ENCODE measurements at places on chromosomes 1 and 21.

GRCh38 chr1:195608883-195609282 lies 999.4 kb downstream of the KCNT2 start:
- no peak for DNase-seq

DNA sequence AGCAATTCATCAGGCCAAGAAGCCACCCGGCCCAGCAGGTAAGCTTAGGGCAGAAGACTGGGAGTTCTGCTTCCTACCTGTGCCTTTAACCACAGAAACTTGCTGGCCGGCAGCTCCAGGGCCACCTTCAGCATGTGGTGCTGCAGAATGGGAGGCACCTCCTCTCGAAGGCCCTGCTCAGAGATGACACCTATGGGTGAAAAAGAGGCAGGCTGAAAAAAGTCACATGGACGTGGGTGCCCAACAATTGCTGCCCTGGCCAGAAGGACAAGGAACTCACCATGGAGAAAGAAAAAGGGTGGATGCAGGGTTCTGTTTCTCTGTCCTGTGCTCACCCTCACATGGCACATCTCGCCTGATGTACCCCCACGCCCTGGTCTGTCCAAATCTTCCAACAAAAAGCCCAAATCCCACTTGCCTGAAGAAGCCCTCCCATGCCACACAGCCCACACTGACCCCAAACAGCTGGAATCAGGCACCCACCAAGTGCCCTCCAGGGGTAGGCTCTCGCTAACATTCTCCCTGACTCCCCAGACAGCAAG lies 33.0 kb downstream of the URB1 start:
- DNase-seq, result no peak

DNA sequence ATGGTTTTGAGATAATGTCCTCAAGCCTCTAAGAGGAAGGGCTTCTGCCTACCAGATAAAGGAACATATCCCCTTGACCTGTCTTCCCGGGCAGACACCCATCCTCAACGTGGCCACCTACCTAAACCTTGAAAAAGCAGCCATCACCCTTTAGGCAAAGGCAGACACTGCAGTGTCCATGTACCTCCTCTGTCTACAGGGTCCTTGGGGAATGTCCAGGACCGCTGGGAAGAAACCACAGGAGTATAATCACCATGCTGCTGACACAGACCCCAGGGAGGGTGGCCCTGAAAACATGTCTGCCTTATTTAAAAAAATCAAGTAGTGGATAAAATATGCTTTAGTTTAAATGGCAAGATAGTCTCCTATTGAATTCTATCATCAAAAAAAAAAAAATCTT lies 16.6 kb downstream of the BCAR3 start:
- DNase-seq, result no peak

- DNase-seq, result peak; percentile 87
These were observed 58.9 kb downstream of the RHOU start for GRCh38 chr1:228794173-228794572.

- DNase-seq, result no peak
These were observed 58.2 kb downstream of the HSD3B1 start for GRCh38 chr1:119565131-119565772.

GRCh38 chr1:162284206-162284955 lies 92.3 kb downstream of the SPATA46 start:
- DNase-seq, result no peak

GRCh38 chr1:158374860-158375259 lies 21.2 kb downstream of the CD1E start:
- DNase-seq, result no peak

- no peak for DNase-seq
These were observed 14.0 kb downstream of the NRIP1 start for GRCh38 chr21:15050568-15051377.

DNA sequence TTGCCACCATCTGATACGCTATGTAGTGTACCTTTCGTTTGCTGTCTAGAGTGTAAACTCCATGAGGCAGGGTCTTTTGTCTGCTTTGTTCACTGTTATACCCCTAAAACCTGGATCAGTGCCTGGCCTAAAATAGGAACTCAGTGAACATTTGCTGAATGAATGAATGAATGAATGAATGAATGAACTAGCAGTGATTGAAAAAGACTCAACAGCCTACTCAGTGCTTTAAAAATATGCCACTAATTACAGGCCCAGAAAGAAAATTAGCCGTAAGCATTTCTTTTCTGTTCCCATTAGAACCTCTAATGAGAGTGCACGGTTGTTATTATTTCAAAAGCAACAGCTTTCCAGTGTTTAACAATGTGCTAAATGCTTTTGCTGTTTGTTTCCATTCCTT lies 69.3 kb upstream of the SYT6 start:
- no peak for DNase-seq

DNA sequence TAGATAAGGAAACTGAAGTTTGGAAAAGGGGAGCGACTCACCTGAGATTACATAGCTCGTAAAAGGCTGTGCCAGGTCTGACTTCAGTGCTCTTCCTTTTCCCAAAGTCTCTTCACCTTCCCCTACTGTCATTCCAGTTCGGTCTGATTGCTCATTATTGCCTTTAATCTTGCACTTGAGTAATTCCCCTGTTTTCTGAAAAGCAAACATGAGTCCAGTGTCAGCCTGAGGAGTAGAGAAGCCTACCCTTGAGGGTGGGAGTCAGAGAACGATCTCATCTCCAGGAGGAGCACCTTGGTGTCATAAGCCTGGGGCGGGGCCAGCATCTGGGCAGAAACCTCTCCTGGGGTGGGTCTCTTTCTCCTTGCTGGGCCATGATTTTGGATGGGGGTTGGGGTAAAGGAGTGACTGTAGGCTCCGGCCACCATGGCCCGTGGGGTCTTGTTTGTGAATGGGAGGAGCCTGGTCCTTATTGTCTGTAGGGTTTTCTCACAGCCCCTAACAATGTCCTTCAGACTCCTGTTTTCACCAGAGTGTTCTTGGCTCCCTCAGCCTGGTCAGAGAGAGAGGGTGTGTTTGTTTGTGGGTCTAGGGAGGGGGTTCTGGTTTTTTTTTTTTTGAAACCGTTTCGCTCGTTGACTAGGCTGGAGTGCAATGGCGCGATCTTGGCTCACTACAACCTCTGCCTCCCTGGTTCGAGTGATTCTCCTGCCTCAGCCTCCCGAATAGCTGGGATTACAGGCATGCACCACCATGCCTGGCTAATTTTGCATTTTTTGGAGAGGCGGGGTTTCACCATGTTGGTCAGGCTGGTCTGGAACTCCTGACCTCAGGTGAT lies 6.0 kb downstream of the VANGL2 start:
- DNase-seq, result no peak

GRCh38 chr1:34618381-34618780 lies 136.5 kb upstream of the GJB5 start:
- DNase-seq, result no peak

DNA sequence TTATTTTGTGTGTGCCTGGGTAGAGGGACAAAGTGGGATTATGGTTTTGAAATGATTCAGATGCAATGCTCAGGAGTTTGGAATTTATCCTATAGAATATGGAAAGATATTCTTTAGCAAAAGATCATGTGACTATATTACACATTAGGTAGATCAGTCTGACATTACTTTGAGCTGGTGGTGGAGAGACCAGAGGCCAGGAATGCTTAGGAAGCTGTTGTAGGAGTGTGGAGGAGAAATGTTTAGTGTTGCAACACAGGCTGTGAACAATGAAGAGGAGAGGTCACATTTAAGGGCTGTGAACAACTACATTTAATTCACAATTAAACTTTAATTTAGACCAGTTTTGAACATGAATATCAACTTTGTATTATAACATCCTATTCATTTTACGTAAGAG lies 45.3 kb upstream of the PODN start:
- no peak for DNase-seq

DNA sequence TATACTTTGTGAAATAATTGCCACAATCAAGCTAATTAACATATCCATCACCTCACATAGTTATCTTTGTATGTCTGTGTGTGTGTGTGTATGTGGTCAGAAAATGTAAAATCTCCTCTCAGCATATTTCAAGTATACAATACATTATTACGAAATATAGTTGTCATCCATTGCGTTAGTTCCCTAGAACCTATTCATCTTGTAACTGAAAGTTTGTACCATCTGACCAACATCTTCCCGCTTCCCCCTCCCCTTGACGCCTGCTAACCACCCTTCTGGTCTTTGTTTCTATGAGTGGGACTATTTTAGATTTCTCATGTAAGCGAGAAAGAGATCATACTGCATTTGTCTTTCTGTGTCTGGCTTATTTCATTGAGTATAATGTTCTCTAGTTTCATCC lies 455.3 kb downstream of the KCNT2 start:
- DNase-seq, result no peak

DNA sequence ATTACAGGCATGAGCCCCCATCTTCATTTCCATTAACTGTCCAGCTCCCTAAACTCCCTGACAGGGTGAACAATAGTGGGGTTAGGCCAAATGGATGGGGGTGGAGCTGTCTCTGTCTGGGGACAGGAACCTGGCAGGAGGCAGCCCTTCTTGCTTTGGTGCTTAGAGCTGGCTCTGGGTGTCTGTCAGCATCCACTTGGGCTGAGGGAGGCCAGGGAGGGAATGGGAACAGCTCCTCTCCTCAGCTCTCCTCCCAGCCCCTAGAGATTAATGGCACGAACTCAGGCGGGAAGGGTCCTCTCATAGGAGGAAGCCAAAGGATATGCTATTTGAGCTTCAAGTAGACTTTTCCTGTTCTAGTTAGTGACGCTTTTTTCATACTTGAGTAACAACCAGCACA lies 11.1 kb upstream of the ETV3L start:
- DNase-seq, result no peak

GRCh38 chr1:228174482-228175315 lies 9.1 kb downstream of the IBA57 start:
- peak; percentile 72 for DNase-seq

- DNase-seq, result no peak
These were observed 12.6 kb downstream of the SZT2 start for GRCh38 chr1:43402089-43402865.

- DNase-seq, result no peak
These were observed 39.6 kb upstream of the ITPKB start for GRCh38 chr1:226778657-226779058.

DNA sequence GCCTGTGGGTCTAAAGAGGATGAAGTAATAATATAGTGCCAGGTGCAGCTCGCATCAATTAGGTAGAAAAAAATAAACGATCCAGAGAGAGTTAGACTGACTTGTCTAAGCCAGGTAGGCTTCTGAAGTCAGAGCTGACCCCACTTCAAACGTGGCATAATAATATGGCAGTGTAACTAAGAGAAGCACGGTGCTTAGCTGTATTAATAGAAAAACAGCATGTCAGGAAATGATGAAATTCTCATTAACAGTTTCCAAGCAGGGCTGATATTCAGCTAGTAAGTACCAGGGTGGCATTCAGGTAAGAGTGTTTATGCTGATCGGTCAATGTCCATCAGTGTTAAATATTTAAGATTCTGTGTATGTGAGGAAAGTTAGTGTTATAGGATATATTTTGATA lies 145.8 kb upstream of the SAMSN1 start:
- no peak for DNase-seq

DNA sequence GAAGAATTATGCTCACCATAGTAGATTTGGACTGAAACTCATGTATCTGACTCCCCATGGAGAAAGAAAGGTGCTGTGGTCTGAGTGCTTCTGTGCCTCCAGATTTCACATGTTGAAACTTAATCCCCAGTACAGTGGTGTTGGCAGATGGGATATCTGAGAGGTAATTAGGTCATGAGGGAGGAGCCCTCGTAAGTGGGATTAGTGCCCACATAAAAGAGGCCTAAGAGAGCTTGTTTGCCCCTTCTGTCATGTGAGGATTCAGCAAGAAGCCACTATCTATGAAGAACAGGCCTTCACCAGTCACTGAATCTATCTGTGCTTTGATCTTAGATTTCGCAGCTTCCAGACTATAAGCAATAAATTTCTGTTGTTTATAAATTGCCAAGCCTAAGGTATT lies 150.1 kb downstream of the PLPP3 start:
- DNase-seq, result no peak

DNA sequence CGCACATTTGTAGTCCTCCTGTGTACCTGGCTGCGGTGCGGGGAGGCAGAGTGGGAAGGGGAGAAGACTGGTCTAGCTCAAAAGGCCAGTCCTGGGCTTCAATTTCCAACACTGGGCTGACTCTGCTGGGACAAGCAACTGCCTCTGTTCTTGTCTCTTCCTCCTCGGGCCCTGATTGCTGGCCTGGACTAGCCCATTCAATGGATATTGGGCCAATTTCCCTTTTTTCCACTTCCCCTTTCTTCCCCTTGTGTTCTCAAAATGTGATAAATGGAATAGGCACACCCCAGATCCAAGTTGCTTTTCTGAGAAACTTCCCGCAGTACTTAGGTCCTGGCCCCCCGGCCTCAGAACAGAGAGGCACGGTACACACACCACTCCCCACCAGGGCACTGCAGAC lies 48.2 kb downstream of the SPSB1 start:
- no peak for DNase-seq

GRCh38 chr1:12518931-12519692 lies 98.9 kb downstream of the DHRS3 start:
- no peak for DNase-seq

DNA sequence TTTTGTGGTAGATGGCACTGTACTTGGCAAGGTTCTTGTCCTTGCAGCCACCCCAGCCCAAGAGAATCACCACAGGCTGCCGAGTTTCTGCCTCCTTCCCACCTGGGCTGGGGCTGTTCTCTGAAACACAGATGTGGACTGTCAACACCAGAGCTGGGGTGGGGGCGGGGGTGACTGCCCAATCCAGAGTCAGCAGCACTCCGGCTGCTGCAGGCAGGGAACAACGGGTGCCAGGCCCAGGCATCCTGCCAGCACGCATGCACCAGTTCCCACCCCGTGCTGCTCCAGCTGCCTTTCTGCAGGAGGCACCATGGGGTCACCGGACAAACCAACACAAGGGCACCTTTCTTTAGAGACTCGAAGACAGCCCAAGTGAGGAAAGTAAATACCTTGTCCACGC lies 14.1 kb downstream of the TMEM53 start:
- DNase-seq, result no peak

DNA sequence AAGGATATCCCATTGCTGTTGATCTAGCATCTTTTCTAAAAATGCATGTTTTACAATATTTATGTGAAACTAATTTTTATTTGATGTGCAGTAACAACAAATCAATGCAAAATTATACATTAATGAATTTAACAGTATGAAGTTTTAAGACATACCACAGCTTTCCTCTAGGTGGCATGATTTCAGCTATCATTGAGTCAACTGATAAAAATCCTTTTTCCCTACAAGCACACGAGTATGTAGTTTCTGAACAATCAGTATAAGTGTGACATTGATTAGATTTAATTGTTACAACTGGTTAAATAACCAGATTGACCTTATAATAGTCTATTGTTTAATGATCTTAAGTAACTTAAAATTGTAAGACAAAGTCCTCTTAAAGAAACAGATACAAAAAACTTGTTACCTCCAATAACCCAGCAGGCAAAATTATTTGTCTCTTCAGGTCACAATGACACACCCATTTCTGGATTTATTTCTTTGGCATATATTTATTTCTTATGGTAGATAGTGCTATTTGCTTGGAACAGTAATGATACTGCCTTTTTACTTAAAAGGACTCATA lies 5.8 kb upstream of the TGFB2 start:
- DNase-seq, result no peak

- no peak for DNase-seq
These were observed 4.0 kb downstream of the SSX2IP start for GRCh38 chr1:84686223-84686622.

Measured in activated CD4-positive, alpha-beta T cell treated with anti-CD3 and anti-CD28 coated beads, Interleukin-2, amount 10 ng/mL, durations not matched to agents 24 days and 14 days (primary cell).